GOT3 (cell line): ENCODE measurements at places on chromosomes 7 and 10.

GRCh38 chr7:133975130-133975529 is 152.0 kb upstream of the LRGUK start:
- no peak for DNase-seq

DNA sequence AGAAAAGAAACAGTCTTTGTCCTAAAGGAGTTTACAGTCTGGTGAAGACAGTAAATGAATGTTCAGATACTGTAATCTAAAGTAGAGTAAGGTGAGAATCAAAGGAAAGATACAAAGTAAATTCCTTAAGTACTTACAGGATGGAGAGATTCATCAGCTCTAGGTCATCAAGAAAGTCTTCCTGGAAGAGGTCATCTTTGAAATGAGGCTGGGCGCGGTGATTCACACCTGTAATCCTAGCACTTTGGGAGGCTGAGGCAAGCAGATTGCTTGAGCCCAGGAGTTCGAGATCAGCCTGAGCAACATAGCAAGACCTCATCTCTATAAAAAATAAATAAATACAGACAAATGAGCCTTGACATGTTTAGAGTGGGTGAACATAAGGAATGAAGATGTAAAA is 18.3 kb downstream of the FHIP2A start:
- DNase-seq: no peak

- no peak for DNase-seq
Measured at GRCh38 chr7:155351120-155351870, 53.6 kb downstream of the INSIG1 start.

DNA sequence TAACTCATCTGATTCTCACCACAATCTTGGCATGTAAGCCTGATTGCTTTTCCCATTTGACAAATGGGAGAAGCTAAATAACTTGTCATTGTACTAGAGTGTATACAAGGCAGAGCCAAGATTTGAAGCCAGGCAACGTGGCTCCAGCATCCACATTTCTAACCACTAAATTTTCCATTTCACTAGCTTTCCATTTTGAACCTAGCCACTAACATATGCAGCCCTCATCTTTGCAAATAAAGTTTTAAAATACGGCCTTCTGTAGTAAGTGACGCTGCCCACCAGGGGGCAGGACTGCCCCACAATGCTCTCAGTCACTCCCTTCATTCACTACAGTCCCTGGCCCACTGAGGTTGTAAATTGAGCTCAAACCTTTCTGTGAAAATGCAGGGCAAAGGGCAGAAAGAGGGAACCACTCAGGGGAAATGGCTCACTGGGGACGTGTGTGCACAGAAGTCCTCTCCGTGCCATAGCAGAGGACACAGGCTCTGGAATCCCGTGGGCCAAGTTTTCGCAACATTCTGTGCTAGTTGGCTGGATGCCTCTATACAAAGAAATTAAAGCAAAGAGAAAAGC is 315.7 kb downstream of the TNS3 start:
- DNase-seq: peak; percentile 46

DNA sequence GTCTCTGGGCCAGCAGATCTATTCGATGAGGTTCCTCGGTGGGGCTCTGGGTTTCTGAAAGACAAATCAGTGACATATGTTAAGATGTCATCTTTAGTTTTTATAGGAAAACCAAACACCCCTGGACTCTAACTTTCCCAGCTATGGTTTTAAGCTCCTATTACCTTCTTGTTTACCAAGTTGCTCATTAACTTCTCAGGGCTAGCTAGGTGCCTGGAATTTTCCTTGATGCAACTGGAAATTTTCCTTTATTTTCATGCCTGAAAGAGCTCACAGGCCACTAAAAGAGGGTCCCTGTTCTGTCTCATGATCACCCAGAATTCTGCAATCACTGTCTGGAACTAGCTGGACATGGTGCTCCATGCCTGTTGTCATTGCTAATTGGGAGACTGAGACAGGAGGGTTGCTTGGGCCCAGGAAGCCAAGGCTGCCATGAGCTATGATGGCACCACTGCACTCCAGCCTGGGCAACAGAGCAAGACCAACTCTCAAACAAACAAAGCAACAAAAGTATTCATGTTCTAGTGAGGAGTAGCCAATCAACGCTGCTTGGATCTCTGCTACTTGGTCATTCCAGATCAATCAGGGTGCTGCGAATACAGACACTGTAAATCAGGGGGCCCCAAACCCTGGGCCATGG is 1173.5 kb upstream of the AUTS2 start:
- DNase-seq: no peak

GRCh38 chr10:95335933-95336699 is 45.3 kb upstream of the PDLIM1 start:
- no peak for DNase-seq

GRCh38 chr10:1569208-1569607 is 168.1 kb downstream of the ADARB2 start:
- no peak for DNase-seq

- no peak for DNase-seq
Measured at GRCh38 chr10:6299743-6300105, 97.0 kb downstream of the PFKFB3 start.

DNA sequence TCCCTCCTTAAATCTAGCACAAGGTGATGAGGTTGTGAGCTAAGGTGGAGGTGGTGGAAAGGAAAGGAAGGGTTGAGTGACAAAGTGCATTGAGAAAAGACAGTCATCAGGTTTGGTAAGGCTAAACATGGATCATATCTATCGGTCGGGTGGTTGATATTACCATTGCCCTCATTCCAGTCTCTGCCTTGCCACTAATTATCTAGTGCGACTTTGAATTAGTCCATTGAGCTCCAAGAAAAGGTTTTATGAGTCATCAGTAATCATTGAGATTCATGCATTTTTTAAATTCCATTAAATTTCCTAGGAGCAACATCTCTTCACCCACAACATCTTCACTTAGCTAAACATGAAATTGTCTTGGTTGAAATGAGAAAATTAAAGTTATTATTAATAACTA is 68.9 kb upstream of the FRMD4A start:
- DNase-seq: no peak

GRCh38 chr10:77636967-77637531 is 559 bp downstream of the KCNMA1 start:
- no peak for DNase-seq

- no peak for DNase-seq
Measured at GRCh38 chr10:88064608-88065382, 201.4 kb downstream of the PTEN start.

- no peak for DNase-seq
Measured at GRCh38 chr10:69869291-69869961, 67.7 kb downstream of the COL13A1 start.

GRCh38 chr10:43199088-43199683 is 60.9 kb downstream of the CSGALNACT2 start:
- no peak for DNase-seq

- no peak for DNase-seq
Measured at GRCh38 chr10:11082526-11082925, 64.9 kb downstream of the CELF2 start.

DNA sequence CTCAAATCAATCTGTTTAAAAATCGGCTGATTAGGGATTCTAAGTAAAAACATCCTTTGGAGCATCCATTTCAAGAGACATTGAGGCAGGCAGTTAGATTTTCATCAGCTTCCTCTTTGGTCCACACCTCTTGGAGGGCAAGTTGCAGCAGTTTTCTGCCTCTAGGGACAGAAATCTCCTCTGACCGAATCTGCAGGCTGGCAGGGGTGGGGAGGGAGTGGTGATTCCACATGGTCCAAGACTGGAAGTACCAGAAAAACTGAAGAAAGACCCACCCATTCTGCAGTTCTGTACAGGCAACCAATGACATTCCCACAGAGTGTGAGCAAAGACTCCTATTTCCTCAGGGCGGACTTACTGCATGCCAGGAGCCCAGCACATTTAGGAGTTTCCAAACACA is 29.0 kb downstream of the FGFBP3 start:
- no peak for DNase-seq

GRCh38 chr7:122014697-122015096 is 129.4 kb downstream of the AASS start:
- DNase-seq: no peak

GRCh38 chr10:404346-404745 is 269.1 kb downstream of the ZMYND11 start:
- DNase-seq: no peak

- no peak for DNase-seq
Measured at GRCh38 chr10:130931256-130931655, 380.3 kb downstream of the TCERG1L start.

DNA sequence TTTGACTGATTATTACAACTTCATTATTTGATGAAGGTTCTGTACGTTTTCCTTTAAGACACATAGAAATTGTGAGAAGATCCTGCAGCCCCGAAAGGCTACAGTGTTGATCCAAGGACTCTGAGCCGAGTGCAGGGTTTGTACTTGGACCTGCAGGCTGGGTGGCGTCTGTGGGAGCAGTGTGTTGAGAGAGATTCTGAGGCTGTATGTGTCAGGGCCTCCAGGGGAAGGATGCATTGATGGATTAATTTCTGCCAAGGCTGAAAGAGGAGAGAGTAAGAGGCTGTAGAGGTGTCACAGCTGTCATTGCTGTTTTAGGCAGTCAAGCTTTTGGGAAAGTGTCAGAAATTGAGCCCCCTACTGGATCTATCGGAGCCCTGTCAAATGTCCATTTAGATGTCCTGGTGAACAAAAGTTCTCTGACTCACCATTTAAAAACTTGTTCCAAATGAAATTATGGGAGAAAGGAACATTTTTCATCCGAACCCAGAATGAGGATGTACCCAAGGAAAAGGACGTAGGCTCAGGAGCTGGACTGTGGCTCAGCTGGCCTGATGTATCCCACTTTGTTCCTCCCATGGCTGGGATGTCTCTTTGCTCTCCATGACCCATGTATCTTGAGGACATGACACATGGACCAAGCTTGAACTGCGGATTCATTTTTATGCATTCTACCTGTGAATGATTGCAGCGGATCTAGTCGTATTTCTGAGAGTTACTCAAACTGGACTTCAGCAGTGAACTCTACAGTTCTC is 102.2 kb downstream of the TCF7L2 start:
- DNase-seq: no peak

DNA sequence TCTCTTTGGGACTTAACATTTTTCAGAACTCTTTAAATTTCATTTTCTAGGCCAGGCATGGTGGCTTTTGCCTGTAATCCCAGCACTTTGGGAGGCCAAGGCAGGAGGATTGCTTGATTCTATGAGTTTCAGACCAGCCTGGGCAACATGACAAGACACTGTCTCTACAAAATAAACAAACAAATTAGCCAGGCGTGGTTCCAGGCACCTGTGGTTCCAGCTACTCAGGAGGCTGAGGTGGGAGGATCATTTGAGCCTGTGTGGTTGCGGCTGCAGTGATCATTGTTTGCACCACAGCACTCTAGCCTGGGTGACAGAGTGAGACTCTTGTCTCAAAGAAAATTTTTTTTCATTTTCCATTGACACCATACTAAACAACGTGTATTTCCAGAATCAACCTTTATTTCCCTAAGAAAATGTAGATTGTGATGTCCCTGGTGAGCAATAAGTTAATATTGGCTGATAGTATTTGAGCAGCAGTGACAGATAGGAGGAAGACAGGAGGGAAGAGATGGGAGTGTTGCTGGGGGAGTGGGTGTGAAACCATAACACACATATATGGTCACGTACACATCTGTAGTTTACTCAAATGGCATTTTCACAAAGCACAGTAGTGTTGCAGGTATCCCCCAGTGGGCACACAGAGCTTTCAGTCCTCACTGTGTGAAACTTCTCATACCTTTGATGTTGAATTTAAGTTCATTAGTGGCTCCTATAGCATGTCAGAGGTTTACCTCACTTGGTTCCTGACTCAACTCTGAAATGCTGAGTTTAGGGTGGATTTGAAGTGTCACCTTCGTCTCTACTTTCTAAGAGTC is 205.6 kb downstream of the AUTS2 start:
- no peak for DNase-seq

- no peak for DNase-seq
Measured at GRCh38 chr7:68216051-68216450, 1219.4 kb downstream of the TYW1 start.

- no peak for DNase-seq
Measured at GRCh38 chr10:122557516-122557915, 3.0 kb upstream of the DMBT1 start.

DNA sequence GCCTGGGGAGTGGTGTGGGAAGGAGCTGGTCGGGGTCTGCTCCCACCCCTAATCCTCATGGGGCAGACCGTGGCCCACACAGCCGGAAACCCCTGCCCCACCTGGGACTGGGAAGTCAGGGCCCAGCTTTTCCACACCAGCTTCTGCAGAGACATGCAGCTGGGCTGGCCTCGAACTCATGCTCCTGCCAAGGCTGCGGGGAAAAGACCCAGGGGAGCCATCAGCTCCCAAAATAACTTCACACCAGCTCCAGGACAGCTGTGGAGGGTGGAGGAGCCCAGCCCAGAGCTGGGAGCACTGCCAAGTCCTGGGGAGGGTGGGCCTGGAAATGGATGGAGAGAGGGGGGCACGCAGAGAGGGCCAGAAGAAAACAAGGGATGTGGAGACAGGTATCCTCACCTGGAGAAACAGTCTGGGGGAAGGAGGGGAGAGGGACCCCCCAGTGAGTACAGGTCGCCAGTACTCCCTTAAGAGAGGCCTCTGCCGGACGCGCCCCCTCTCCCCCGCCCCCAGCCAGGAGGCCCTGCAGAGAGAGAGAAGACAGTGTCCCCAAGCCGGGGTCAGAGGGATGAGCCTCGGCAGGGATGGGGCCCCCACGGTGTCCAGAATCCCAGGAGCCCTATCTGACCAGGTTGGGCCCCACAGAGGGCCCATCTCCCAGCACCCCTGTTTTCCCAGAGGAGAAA is 11.5 kb upstream of the GRIFIN start:
- no peak for DNase-seq

DNA sequence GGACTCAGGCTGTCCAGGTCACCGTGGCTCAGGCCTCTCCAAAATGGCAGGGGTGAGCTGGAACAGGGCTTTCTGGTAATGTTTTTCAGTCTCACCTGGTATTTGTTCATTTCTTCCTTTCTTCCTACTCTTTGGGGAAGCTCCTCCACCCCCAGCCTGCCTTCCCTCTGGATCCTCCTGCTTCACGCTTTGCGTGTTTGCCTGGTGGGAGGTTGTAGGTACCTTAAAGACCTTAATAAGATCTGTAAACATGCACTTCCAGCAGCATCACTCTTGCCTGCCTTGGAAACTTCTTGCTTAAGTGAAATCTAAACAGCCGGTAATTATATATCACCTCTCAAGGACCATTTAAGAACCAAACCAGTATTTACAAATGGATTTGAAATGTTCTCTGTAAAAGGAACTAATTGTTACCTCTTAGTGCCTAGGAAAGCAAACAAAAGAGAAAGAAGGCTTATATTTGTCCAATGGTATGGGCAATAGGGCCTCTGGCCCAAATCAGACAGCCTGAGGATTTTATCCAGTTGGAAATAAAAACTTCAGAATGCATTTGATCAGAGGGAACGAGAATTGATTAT is 339.9 kb downstream of the CCSER2 start:
- DNase-seq: no peak

GRCh38 chr10:121574519-121575166 is 23.6 kb downstream of the FGFR2 start:
- DNase-seq: no peak
